Astrocyte (in vitro differentiated cells and primary cell): ENCODE measurements at places on chromosomes 12 and 14.

DNA sequence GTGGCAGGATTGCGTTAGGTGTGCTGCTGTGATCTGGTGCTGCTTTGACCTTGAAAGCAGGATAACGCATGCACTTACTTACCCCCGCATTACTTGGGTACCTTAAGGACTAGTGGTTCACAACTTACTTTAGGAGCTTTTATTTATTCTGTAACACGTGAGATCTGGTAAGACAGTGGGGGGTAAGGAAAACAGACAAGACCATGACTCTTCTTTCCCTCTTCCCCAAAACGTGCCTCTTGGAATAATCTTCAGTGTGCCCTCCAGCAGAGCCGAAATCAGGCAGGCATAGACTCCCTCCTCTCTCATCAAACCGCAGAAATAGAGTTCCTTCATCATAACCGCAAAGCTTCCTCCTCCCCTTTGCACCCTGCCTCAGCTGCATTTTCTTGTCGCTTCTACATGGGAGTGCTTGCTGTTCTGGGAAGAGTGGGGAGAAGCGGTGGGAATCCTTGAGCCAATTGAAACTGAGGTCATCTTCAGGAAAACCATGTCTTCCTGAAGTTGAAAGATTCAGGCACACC lies 43.4 kb downstream of the RAD52 start:
- DNase-seq = no peak

DNA sequence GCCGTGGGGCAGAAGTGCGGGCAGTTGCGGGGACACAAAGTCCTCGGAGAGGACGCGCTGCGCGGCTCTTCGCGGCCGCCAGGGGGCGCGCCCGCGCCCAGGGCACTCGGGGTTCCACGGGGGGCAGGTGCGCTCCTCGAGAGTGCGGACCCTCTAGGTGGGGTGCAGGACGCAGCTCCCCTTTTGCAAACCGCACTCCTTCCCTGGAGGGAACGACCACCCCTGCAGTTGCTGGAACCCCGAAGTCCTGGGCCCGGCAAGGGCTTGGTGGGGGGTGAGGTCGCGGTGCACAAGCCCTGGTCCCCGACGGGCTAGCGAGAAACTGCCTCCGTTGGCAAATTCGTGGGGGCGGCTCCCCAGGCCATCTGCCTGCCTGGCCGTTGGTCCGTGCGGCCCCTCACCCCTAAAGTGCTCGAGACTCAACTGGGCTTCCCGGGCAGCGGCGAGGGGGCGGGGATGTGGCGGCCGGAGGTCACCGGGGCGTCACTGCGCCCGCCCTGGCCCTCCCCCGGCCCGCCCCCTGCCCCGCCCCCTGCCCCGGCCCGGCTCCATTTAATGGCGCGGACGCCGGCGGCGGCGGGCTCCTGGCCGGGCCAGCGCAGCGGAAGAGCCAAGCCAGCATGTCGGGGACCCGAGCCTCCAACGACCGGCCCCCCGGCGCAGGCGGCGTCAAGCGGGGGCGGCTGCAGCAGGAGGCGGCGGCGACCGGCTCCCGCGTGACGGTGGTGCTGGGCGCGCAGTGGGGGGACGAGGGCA lies at the start of gene ADSS1:
Gene ADSS1 (plus strand): TSS at position 579 of the 756 bp plus-strand sequence. CDS start 42 bp downstream, at position 621.
- no peak for DNase-seq

- DNase-seq = no peak
Observed at GRCh38 chr14:68346556-68347343, 446.1 kb downstream of the ZFP36L1 start.

DNA sequence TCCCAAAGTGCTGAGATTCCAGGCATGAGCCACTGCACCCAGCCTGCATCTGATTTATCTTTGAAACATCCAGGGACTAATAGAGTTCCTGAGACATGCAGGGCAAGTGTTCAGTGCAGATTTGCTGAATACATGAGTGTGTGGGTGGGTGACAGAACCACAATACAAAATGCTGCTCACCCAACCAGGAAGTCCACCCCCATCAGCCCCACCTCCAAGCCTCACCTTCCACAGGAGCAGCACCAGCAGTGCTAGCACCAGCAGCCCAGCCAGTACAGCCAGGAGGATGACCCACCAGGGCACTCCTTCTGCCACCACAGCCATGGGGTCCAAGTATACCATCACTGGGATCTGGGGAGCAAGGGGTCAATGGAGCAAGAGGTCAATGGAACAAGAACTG lies 20.0 kb downstream of the ITGA7 start:
- no peak for DNase-seq

DNA sequence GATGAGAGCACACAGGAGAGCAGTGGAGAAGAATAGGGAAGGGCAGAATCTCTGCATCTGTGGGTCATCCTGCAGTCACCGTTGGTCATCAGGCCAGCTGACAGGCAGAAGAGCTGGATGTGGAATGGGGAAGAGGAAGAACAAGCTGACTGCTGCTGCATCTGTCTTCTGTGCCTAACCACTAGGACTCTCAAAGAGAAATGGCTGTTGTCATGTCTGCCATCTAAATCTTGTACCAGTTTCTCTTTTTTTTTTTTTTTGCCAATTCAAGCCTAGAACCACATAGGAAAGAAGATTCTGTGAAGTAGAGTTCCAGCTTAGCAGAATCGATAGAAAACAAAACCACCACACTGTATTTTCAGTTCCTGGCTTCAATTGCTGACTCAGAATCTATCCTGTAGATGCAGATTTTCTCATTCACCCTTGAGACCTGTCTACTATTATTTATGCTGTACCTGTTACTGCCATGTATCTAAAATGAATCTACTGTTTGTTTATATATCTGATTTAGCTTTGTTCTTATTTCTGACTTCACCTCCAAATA lies 421.9 kb upstream of the PRICKLE1 start:
- no peak for DNase-seq

DNA sequence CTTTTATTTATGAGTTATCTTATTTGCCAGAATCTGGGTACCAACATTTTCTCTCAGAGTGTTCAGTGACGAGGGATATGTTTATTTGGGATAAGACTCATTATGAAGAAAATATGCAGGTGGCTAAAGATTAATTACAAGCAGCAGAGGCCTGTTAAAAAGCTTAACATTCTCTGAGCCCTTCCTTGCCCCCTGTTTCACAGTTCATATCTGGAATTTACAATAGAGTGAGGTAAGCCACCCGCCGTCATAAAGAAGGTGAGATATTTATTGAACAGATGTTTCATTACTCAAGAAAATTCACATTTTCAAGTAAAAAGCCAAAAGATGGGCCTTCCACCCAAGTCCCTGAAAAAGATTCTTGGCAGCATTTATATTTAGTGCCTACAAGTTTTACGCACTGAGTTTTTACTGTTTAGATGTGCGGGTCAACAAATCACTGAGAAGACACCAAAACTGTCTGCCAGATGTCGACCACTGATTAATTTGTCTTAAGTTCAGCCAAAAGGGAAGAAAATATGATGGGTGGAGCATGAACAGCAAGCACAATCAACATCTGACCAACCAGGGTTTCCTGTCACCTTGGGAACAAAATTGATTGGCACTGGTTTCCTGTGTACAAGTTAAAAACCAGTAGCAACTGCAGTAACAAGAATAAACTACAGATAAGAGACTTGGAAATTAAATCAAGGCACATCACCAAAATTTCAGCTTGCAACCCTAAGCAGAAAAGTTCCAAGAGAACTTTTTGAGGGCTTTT lies 85.5 kb upstream of the PTPRB start:
- peak; percentile 43 for DNase-seq

DNA sequence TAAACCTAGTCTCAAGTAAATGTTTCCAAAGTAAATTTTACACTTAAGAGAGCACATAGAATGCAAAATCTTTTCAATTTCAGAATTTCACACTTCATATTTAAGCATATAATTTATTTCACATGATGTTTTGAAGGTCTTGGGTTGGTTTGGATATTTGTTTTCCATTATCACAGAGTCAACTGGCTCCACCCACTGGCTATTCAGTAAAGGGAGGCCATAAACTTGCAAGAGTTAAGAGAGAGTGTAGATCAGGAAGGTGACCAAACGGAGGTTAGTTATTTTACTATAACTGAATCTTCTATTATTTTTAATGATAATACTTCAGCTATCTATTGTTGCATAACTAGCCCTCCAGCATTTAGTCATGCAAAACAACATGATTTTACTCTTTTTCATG lies 6.2 kb upstream of the CPNE8 start:
- DNase-seq = no peak

DNA sequence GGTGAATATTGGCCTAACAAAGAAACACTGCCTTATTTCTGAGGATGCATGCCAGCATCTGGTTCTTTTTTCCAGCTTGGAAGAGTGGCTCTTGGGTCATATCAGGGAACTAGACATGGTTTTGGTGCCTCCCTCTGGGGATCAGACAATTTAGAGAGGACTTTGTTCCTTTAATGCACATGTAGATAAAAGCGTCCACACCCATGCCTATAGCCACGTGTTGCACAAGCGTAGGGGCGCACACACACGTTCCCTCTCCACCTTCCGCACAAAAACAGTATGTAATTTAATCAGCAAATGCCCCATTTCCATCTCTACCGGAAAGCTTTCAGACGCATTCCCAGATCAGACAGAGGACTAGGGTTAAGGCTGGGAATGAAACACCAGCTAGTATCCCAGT lies 61.7 kb upstream of the RIC8B start:
- no peak for DNase-seq

GRCh38 chr12:54452628-54453027 lies 20.8 kb downstream of the GTSF1 start:
- DNase-seq = no peak

- DNase-seq = no peak
Observed at GRCh38 chr12:6946033-6946919, 2.5 kb downstream of the C12orf57 start.

GRCh38 chr14:23101986-23102625 lies 2.7 kb downstream of the CIROP start:
- no peak for DNase-seq

GRCh38 chr12:100643246-100643645 lies 69.8 kb downstream of the GAS2L3 start:
- DNase-seq = no peak

DNA sequence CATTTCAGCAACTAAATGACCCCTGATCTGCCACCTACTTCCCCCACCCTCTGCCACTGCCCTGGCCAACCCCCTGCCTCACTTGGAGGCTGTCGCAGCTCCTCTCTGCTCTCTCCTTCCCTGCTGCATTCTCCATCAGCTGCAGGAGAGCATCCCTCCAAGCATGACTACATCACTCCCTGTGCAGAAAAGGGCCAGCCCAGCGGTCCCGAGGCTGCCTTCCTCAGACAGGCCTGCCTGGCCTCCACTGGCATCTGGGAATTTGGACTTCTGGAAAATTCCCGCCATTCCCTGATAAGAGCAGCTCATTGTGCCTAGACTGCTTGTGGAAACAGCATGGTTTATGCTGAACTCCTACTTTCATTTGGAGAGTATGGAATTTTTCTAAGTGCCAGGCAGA lies 12.7 kb downstream of the HVCN1 start:
- no peak for DNase-seq

DNA sequence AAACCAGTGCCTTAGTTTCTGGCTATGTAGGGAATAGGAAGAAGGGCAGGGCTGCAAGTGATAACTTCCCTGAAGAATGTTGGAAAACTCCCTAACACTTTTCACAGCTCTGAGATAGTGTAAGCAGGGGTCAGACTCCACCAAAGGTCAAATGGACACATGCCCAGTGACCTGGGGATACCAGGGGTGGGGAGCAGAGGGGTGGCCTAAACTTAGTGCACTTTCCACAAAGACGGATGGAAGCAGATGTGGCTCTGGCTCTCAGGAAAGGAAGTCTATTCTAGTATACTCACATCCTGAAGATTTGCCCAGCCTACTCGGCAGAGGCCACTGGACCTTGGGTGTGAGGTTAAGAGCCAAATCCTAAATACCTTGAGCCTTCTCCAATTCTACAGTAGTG lies 285.8 kb downstream of the NUAK1 start:
- DNase-seq = no peak

DNA sequence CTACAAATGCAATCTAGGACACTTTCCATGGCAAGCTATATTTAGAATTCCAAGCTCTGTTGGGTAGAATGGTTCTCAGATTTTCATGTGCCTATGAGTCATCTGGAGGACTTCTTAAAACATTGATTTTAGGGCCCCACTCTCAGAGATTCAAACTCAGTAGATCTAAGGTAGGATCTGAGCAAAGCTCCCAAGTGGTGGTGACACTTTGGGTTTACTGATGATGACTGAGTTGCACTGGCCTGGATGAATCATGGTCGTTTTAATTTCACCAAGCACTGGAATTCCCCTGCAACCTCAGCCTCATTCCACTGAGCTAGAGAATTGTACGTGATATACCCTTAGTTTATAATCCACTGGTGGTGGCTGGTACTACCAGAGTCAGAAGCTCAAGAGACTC lies 86.5 kb downstream of the PPM1H start:
- DNase-seq = peak; percentile 67

DNA sequence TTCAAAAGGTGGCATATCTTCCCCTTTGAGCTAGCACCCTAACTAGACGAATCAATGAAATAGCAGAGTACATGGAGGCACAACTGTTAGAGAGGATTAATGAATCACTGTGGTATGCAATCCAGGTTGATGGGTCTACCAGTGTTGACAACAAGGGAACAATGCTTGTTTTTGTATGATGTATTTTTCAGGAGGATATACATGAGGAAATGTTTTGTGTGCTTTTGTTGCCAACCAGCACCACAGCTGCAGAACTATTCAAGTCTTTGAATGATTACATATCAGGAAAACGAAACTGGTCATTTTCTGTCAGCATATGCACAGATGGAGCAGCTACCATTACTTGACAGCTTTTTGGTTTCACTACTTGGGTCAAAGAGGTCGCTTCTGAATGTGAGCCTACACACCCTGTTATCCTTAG lies 142.6 kb downstream of the GPHN start:
- DNase-seq = no peak

GRCh38 chr12:113619202-113619601 lies 147.5 kb upstream of the LHX5 start:
- no peak for DNase-seq

GRCh38 chr12:6883683-6884082 lies 10.6 kb upstream of the SPSB2 start:
- DNase-seq = no peak

DNA sequence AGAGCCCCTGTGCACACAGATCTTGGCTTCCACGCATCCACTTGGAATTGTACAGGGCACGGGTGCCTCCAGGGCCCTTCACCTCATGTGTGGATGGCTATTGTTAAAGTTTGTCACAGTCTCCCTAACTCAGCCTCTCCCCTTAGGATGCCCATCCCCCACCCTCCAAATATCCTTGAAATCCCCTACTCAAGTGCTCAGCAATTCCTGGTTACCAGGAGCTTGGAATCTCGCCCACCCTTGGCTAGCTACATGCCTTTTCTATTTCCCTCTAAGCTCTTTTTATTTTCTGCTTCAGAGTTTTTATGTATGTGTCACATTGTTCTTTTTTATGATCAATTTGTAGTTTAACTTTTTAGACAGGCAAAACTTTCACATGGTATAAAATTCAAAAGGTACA lies 13.0 kb upstream of the NR1H4 start:
- no peak for DNase-seq

GRCh38 chr14:75660238-75660629 lies 442 bp downstream of the ERG28 start:
- DNase-seq = no peak

- DNase-seq = no peak
Observed at GRCh38 chr14:104563191-104563741, 16.3 kb upstream of the C14orf180 start.

GRCh38 chr12:111068290-111068689 lies 147.9 kb upstream of the MYL2 start:
- no peak for DNase-seq
